T-helper 1 cell treated with Interleukin-12 subunit alpha and Interleukin-12 subunit beta and Interleukin-4 antibody, amounts not matched to agents 30 ng/mL and 1 ng/mL, for 36 hours (primary cell): ENCODE measurements at places on chromosomes 1 and 21. TPM values are rescaled to one million over a fixed set of nuclear protein-coding genes. Genes with fewer than 3 reads are reported as not detected.

ADPRS gene
- total RNA-seq: 24.9 and 27.6 TPM in 2 replicates

CNR2 gene
- 0.05 and 0.07 TPM in 2 replicates for total RNA-seq

S1PR1 gene
- total RNA-seq: 132 TPM in 2 replicates

SLAMF9 gene
- total RNA-seq: not detected in 2 replicates

FGR gene
- 0.15 and 0.22 TPM in 2 replicates for total RNA-seq

SLAMF7 gene
- total RNA-seq: 56.4 and 60.1 TPM in 2 replicates

GJA9 gene
- total RNA-seq: not detected in 2 replicates

MTARC1 gene
- not detected in 2 replicates for total RNA-seq

KCNT2 gene
- not detected in 2 replicates for total RNA-seq

ARPC5 gene
- 243 and 249 TPM in 2 replicates for total RNA-seq

FOXJ3 gene
- 56.0 and 56.2 TPM in 2 replicates for total RNA-seq

SMIM1 gene
- not detected in 2 replicates for total RNA-seq

UBL4B gene
- not detected in 2 replicates for total RNA-seq

TCEA3 gene
- 4.9 and 5.5 TPM in 2 replicates for total RNA-seq

CFAP74 gene
- not detected in 2 replicates for total RNA-seq

EXO1 gene
- 25.5 and 30.7 TPM in 2 replicates for total RNA-seq

BNIPL gene
- 0.95 and 2.6 TPM in 2 replicates for total RNA-seq

TDRD5 gene
- not detected in 2 replicates for total RNA-seq

AHDC1 gene
- 37.3 and 37.7 TPM in 2 replicates for total RNA-seq

BEND5 gene
- total RNA-seq: 2.3 and 2.4 TPM in 2 replicates

HSD3B1 gene
- total RNA-seq: not detected in 2 replicates

SNX7 gene
- total RNA-seq: not detected in 2 replicates

ERICH3 gene
- total RNA-seq: not detected in 2 replicates

OR6K3 gene
- total RNA-seq: not detected in 2 replicates
